ENCODE measurements at places on chromosomes 6 and 20. TPM values are rescaled to one million over a fixed set of nuclear protein-coding genes. Genes with fewer than 3 reads are reported as not detected.
A peak's percentile ranks its signal among the peaks of the same experiment; 100 is the strongest.

DNA sequence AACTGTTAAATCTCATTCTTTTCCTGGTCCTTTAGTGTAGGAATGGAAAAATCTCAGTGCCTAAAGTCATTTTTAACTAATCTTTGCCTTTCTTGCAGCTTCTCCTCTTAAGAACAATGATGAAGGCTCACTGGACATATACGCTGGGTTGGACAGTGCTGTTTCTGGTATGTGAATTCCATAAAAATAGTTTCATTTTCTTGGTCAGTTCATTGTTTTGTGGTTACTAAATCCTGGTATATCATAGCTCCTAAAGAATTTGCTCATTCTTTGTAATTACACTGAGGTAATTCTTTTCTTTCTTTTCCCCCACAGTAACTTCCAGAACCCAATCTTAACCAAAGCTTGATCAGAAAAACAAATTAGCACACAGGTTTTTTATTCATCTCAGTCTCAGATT lies 23.4 kb downstream of the CASP8AP2 start:
- no peak for DNase-seq

DNA sequence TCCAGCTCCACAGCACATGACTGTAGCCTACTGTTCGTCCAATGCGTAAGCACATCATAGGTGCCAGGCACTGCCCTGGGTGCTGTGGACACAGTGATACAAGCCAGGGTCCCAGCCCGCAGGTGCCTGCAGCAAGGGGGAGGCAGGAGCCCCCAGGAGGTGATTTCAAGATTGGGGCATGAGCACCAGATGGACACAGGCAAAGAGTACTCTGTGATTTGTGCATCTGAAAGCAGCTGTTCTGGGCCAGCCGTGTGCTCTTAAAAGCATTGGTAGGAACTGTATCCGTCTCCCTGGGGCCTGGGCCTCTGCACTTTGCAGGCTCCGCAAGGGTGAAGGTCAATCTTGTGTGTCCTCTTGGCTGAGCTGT lies 149.8 kb downstream of the SYCP2 start:
- no peak for DNase-seq

GRCh38 chr6:42038811-42039408 lies 11.4 kb upstream of the TAF8 start:
- no peak for DNase-seq

DNA sequence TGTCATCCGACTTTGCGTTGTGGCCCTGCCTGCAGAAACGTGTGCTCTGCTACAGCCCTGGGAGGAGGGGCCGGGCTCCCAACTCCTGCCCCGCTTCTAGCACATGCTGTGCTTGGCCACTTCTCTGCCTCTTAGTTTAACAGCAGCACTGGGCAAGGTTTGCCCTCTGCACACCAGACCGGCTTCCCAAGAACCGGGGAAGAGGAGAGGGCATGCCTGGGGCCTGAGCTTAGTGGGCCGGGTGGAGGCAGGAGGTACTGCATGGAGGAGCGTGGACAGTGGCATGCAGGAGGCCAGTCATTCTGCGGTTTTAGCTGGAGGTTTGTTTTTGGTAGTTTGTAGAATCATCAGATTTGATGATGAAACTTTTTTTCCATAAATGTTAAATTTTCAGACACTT lies 45.5 kb downstream of the CEP43 start:
- no peak for DNase-seq

DNA sequence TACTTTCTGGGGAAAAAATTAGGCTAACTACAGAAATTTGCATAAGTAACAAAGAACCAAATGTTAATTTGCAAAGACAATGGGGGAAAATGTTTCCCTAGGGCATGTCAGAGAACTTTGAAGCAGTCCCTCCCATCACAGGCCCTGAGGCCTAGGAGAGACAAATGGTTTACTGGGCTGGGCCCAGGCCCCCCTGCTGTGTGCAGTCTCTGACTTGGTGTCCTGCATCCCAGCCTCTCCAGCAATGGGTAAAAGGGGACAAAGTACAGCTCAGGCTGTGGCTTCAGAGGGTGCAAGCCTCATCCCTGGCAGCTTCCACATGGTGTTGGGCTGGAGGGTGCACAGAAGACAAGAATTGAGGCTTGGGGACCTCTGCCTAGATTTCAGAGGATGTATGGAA lies 788.4 kb downstream of the FRK start:
- no peak for DNase-seq

GRCh38 chr6:24078200-24078599 lies 47.8 kb upstream of the NRSN1 start:
- no peak for DNase-seq

GRCh38 chr20:57252559-57253162 lies 13.8 kb downstream of the BMP7 start:
- no peak for DNase-seq

DNA sequence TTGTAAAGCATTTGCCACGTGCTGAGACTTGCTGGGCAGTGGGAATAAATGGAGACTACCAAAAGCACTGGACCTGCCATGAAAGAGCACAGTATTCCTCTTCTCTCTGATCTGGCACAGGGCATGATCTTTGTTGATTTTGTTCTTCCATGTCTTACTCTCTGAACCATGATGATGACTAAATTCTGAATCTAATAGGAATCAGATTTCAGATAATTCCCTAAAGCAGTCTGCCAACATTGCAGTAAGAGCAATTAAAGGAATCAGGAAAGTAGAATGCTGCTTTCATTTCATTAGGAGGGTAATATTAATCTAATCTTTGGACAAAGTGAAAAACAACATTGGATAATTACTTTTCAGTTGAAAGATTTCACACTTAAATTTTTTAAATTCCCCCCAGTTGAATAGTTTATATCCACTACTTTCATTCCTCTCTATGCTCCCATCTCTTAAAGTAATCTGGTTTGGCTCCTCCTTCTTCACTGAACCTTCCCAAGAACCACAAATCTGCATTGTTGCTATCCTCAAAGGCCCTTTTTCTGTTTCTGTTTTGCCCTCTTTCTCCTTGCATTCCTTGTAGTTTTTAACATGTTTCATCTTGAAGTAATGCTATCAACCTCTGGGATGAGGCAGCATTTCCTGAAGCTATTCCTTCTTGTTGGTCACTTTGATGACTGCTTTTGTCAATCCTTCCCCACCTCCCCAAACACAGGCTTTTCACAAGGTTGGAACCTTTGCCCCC lies 243.2 kb upstream of the TENT5A start:
- DNase-seq = no peak

DNA sequence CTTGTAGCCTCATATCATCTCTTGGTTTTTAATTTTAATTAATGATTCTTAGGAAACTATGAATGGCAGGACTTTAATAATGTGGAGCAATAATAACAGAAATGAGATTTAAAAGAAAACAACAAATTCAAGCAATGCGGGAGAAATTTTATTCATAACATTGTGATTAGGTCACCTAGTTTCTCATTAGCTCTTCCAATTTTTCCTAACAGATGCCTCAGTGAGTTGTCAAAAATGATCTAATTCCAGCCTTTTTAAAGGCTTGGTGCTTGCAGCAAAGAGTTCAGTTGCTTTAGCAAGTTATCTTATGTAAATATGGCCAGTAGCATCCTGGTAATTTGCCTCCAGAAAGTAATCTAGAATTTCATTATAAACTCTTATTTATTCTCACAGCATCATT lies 20.4 kb downstream of the PDE7B start:
- DNase-seq = no peak

DNA sequence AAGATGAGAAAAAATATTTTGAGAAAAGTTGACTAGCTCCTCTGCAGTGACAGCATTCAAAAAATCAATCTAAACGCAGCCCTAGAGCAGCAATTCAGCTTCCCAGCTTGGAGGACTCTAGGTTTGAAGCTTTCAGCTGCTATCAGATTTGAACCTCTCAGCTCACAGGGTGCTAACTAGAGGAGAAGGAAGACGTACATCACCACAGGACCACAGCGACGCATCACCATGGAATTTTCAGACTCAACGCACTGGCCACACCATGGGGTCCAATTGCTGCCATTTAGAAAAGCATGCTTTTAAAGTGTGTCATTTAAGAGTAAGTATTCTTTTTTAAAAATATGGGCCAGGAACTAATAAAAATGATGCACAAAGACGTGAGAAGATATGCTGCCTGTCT lies 45.0 kb upstream of the FUCA2 start:
- no peak for DNase-seq

- no peak for DNase-seq
Measured at GRCh38 chr20:43825051-43825402, 89.6 kb upstream of the TOX2 start.

- peak; percentile 91 for DNase-seq
Measured at GRCh38 chr20:23161968-23162696, 76.0 kb upstream of the CD93 start.

- no peak for DNase-seq
Measured at GRCh38 chr6:21970569-21971300, 326.1 kb downstream of the PRL start.

DNA sequence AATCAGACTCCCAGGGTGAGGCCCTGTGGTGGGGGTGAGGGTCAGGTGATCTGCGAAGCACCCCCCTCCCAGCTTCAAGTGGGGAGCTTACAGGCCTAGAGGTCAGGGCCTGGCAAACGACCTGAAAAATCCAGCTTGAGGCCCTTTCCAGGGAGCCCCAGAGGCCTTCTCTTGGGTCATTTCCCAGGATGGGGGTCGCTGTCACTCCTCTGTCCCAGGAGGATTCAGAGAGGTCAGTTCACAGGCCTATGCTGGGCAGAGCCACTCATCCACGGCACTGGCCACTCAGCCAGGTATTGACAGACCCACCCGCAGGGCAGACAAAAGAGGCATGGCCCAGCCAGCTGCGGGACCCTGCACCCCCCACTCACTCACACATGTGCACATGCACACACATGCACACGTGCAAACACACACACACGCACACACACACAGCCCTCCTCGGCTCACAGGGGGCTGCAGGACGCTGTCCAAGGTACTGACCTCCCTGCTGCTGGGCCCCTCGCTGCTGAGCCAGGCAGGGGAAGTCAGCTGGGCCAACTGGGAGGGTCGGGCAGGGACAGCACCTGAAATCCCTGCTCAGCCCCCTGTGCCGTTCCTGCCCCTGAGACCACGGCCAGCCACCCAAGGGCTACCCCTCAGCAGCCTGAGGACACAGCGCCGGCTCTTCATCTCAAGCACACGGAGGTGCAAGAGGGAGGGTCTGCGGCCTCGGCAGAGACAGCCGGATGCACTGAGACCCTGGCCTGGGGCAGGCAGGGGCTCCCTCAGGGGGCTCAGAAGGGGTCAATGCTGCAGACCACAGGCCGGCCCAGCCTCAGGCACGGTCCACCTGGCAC lies 113.8 kb downstream of the TAF4 start:
- DNase-seq = peak; percentile 31

DNA sequence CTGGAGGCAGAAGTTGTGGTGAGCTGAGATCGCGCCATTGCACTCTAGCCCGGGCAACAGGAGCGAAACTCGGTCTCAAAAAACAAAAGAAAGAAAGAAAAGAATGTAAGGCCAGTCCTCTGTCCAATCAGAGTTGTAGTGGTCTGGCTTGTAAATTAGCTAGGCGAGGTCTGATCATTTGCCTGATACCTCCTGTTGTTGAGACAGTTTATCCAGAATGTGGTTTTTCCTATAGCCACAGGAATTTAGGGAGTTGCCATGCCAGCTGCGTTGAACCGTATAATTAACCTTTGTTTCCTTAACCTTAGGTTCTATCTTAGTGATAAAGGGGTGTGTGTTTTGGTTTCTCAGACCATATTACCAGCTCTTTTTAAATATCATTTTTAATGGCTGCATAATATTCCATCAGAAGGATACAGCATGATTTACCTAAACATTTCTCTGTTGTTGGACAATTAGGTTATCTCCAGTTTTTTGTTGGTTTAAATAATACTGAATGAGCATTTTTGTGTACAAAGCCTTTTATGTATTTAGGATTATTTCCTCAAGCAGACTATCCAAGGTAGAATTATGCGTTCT lies 11.7 kb upstream of the PPARD start:
- no peak for DNase-seq

- no peak for DNase-seq
Measured at GRCh38 chr6:170212051-170212756, 78.7 kb downstream of the DLL1 start.

DNA sequence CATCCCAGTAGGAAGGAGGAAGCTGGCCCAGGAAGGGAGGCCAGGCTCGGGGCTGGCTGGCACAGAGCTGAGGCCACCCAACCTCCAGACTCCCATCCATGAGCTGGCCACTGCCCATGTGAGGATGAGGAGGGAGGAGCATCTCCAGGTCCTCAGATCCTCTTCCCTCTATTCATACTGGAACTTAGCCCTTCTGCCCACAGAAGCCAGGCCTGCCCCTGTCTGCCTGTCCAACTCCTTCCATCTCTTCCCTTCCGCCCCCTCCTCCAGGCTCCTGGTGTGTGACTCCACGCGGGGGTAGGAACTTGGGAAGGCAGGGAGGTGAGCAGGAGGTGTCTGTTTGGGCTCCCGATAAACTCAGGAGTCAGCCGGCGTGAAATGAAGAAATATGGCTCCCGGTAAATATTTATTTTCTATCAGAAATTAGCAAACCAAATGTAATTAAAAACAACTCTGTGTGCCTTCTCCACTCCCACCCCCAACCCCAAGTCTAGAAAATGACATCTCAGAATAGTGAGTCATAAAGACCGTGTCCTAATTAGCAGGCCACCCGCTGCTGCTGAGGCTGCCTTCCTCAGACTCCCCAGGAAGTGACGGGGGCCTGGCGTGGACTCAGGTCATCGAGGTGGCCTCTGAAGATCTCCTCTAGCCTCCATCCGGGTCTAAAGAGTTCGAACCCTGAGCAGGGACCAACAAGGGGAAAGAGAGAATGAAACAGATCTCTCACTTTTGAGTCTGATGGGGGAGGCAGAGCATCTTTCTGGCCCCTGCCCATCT lies 81.9 kb downstream of the MDGA1 start:
- DNase-seq = no peak

DNA sequence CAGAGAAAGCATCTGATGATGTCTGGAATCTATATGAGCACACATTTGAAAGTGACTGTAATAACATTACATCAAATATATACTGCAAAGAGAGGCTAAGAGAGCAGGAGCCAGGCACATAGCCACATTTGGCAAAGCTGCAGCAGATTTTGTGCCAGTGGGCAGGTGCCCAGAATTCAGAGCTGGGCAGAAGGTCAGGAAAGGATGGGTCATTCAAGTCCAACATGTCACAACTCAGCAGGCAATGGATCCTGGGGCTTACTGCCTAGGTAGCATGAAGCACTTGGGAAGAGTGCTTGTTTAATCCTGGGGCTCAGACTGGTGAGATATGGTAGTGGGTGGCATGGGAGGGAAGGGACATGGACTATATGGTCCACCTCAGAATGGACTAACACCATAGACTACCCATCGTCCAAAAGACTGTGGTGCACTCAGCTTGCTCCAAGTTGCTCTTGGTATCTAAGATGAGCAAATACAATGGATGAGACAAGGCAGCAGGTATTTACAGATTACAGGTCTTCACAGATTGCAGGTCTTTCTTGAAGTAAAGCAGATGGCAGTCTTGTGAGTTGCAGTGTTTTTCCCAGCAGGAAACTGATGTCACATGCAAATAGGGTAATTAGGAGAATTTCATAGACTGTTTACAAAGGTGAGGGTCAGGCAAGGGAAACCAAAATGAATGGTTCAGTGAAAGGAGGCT lies 31.2 kb upstream of the SHLD1 start:
- no peak for DNase-seq

Gene VGLL2
- not detected for total RNA-seq

Gene ACSS2
- total RNA-seq = 158 TPM

Gene POM121L2
- total RNA-seq = not detected

Gene IRF4
- 6.4 TPM for total RNA-seq

Gene CRISP3
- not detected for total RNA-seq

Gene RIMS4
- total RNA-seq = 0.18 TPM

Gene BMP7
- not detected for total RNA-seq

Gene SNX9
- total RNA-seq = 50.6 TPM

Gene SALL4
- total RNA-seq = not detected

Gene TAAR9
- total RNA-seq = not detected

Gene PTPRT
- 0.67 TPM for total RNA-seq

Gene FAXC
- under 0.01 TPM for total RNA-seq
